AG04450 (cell line): ENCODE measurements at places on chromosomes 2 and 18.

- no peak for DNase-seq
These were observed 44.5 kb upstream of the SEMA4C start for GRCh38 chr2:96914332-96914731.

- DNase-seq = peak; percentile 21
These were observed 61.8 kb upstream of the GPR45 start for GRCh38 chr2:105179469-105180372.

DNA sequence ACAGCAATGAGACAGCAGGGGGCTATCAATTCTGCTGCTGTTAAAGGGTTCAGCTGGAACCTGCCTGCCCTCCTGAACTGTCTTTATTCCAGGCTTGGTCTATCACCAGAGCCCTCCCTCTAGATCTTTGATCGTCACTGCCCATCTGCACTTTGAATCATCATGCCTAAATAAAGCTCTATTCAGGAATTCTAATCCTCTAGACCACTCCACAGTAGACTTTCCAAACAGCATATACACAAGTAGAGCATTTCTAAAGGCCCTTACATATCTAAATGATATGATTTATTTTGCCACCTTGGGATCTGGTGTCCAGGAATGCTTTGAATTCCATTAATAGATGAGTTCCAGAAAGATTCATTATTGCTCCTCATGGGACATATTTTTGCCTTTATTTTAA is 542.1 kb upstream of the SYT4 start:
- DNase-seq = no peak

DNA sequence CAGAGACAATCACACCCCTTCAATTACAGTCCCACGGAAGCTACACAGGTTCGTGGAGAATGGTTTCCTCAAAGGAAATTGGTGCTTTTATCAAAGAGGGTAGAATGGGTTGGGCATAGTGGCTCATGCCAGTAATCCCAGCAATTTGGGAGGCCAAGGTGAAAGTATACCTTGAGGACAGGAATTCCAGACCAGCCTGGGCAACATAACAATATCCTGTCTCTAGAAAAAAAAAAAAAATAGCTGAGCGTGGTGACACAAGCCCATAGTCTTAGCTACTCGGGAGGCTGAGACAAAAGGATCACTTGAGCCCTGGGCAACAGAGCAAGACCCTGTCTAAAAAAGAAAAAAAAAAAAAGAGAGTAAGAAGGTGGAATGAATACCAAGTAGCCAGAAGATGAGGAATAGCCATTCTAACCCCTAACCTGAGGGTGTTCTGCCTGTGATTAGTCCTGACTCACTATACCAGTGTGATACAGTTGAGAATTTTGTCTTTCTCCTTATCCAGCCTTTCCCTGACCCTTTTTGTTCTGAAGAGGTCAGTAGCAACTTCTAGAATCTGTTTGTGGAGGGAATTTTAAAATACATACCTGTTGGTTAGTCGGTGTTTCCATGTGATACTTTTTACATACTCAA is 283.2 kb downstream of the MREG start:
- no peak for DNase-seq

DNA sequence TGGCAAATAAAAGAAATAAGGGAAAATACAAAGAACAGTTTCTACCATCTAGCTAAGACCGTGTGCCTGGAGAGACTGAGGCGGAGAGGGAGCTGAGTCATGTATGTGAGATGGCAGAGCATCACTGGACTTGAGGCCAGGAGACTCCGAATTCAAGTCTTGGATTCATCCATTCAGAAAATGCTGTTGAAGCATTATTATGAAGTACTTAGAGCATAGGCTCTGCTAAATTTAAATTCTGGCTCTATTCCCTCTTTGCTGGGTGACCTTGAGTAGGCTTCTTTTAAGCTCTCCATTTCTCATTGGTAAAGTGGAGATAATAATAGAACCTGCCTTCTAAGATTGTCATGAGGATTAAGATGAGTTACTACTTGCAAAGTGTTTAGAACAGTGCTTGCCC is 34.7 kb downstream of the NPHP1 start:
- no peak for DNase-seq

DNA sequence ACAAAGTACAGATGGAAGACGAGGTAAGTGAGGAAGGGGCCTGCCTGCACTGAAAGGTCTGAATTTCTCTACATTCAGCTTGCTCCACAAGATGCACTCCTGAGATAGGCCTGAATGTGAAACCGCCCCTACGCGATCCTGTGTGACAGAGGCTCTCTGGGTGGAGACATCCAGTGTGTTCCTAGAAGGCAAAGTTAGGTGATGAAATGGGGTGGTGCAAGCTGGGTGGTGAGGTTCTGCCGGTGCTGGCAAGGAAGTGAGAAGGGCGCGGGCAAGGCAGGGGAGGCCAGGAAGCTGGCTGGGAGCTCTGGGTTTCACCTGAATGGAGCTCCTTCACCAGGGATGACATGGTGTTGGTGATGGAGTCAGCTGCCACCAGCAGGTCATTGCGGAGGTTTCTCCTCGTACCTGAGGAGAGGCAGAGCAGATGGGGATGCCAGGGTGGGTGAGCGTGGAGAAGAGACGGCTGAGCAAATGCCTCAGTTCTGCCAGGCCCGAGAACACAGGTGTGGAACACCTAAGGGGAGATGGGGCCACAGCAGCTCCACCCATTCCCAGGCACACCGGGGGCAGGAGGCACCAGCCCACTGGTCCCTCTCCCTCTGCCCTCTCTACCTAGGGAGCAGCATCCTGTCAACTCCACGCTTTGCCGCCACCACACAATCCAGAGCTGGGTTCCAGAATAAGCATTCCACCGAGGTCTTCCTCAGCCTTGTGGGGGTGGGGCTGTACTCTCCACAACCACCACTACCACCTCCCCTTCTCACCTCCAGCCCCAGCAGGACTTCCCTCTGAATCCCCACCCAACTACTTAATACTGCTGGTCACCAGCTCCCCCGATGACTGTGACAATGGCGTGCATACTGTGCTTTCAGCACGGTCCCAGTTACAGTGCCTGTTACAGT is 45.5 kb upstream of the DNMT3A start:
- no peak for DNase-seq
